Esophagus squamous epithelium (tissue), 5 donors: ENCODE measurements at places on chromosomes 6 and 20.
A peak's percentile ranks its signal among the peaks of the same experiment; 100 is the strongest.

GRCh38 chr20:49267327-49267726, 10.5 kb downstream of the ZNFX1 start:
- DNase-seq, result no peak

DNA sequence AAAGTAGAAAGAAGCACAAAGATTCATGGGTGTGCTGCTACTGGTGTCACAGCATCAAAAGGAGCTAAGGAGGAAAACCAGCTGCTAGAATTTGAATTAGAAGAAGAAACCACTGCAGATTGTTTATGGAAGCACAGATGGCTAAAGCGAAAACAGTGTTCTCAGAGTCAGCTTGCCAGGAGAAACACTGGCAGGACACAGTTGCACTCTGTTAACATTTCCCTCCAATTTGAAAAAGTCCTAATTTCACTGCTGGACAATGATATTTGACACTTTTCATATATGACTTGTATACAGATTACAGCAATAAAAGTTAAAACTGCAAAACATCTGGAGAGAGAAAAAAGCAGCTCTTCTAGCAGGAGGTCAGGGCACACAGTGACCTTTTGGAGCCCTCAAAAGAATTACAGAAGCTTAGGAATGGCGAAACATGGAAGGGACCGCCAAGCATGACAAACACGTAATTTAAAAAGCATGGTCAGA, 314.5 kb downstream of the COL12A1 start:
- DNase-seq, result no peak

GRCh38 chr6:1504465-1504864, 105.2 kb upstream of the FOXC1 start:
- no peak for DNase-seq

- DNase-seq, result no peak
These were observed 1087.7 kb downstream of the KIF16B start for GRCh38 chr20:15485519-15485918.

DNA sequence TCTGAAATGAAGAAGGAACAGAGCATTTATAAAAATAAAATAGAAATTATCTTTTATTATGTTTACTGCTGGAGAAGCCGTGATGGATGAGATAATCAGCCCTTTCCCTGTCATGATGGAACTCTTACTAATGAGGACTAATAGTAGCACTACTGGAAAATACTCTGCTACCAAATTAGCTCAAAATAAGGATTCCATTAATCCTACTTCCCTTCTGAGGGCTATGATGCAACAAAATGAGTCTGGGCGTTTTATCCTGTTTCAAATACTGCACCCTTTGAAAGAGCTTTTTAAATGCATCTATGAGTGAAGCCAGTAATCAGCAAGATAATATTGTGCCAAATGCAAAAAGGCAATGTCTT, 59.3 kb upstream of the CARMIL1 start:
- no peak for DNase-seq

- DNase-seq, result no peak
These were observed 1.4 kb upstream of the MICAL1 start for GRCh38 chr6:109456710-109457561.

DNA sequence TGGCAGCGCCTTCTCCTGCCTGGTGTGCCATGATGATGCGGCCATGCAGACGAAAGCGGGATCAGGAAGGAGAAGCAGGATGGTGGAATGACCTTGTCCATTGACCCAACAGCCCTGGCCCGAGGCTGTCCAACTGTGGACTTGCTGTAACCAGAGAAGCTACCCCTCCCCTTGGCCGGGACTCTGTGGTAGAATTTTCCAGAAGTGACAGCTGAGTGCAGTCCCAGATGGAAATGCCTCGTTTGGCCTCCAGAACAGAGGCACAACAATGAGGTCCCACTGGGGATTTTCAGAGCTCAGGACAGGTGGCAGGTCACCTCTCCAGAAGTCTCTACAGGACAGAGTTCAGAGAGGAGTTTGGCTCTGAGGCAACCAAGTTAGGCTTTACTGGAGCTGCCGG, 299.2 kb upstream of the CDH4 start:
- DNase-seq, result no peak

DNA sequence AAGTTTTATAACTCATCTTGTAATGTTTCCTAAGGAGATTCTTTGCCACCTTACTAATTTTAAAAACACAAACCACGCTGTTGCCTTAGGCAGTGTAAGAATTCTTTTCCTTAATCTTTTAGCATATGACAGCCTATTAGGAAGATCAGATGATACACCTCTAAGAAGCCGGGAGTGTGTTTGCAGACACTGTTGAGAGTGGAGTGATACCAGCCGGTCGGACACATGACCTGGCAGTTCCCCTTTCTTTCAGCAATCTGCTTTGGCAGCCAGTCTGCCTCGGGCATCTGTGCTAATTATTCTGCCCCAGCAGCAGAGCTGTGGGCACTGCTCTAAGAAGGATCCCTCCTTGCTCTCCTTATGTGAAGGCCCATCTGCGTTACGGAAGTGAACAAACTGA, 50.9 kb downstream of the PLCB4 start:
- DNase-seq, result no peak

DNA sequence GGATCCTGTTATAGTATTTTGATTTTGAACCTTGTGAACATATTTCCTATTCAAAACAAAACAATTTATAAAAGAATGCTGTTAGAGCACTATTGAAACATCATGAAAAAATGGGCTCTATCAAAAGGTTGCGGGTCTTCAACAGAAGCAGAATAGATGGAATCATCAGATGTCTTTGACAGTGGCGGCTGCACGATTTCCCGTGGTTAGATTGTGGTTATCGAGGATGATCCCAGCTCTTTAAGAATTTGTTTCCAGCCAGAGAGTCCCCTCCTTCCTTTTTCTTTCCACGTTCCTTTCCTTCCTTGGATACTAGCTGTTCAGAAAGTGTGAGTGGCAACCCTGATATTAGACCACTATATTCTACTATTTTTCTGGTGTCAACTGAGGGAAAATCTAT, 163.4 kb downstream of the FARS2 start:
- no peak for DNase-seq

GRCh38 chr20:46416839-46417238, 10.4 kb upstream of the ELMO2 start:
- DNase-seq, result no peak

GRCh38 chr6:150334790-150335783, 33.7 kb upstream of the IYD start:
- DNase-seq, result no peak

DNA sequence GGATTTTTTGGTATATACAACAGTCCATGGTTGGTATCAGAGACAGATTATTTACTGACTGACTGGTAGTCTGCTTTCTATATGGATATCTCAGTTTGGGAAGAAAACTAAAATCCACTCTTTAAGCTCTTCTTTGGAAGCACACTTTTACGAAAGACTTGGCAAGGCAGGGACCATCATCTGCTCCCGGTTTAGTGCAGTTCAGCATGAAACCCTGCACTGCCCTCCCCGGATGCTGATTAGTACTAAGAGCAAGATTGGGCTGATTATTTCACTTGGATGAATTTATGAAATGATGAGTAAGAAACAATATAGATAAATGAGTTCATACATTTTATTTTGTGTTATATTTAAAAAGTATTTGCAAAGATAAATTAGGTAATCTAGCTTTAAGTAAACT, 56.3 kb downstream of the RGS17 start:
- DNase-seq, result no peak

DNA sequence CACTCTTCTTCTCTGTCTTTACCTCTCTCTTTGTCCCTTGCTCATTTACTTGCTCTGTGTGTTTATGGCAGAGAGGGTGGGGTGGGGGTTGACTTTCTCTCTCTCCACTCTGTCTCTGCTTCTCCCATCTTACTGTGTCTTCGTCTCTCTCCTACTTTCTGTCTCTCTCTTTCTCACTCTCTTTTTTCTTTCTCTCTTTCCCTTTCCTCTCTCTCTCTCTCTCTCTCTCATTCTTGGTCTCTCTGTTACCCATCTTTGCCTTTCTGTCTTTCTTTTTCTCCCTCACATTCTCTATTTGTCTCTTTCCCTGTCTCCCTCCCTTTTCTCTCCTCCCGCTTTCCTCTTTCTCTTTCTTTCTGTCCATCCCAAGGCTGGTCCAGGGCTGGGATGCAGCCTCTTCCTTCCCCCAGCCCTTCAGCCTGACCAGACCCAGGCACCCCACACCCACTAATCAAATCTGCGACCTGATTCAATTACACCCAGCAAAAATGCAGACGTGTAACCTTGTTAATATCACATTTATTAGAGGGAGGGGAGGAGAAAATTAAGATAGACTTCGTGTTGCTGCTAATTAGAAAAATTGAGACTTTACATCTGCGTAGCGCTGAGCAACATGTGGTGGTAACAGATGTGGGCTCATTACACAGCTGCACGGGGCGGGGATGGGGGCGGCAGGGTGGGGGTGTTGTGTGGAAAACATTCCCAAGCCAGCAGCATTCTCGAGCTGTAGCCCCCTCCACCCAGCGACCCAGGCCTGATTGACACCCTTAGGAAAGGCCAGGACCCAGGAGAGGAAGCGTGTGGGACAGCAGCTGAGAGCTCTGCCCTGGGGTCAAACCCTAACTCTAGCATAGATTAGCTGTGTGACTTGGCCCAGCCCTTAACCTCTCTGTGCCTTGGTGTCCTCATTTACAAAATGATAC, 124.9 kb upstream of the MAFB start:
- DNase-seq, result no peak

DNA sequence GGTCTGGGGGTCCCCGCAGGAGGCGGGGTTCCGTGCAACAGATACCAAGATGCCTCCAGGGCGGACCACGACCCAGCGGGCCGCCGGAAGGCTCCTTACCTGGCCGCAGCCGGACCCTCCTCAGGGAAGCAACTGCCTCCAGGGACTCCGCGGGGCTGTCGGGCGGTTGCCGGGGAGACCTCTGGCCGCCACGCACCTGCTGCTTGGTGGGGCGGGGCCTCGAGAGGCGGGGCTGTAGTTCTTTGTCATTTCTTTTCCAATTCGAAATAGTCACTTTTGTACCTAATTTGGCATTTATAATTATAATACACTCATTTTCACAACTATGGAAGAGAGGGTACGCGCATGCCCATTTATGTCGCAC, 647 bp downstream of the AK9 start:
- peak; percentile 9 for DNase-seq

- no peak for DNase-seq
These were observed 132.7 kb downstream of the AGPAT4 start for GRCh38 chr6:161141173-161141572.

DNA sequence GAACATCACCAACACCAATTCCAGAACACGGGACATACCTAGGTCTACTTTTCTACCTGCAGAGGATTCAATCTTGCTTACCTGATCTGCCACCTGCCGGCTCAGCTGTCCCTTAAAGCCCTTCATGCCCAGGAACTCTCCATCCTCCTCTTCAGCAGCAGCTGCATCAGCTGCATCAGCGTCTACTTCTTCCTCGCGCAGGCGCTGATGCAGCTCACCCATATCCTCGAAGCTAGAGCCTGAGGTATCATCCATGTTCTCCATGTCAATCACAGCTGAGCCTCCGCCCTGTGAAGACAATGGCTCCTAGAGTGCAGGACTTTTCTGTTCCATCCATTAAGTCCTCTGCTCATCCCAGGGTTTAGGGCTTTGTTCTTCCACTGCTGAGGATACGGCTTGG, 918 bp downstream of the YIPF3 start:
- DNase-seq, result no peak

DNA sequence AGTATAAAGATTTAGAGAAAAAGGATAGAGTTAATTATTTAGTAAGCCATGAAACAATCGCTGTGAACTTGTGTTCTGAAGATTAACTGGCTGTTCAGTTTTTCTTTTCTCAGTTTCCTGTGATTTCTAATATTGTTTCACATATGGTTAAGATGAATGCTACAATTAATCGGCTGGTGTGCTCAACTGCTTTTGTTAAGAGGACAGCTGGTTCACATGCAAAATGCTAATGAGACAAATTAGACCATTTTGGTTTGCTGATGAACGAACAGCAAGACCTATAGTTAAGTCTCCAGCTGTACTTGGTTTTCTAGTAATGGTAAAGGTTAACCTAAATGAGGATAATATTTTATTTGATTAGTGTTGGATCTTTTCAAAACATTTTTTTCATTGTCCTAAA, 10.8 kb upstream of the NHSL1 start:
- DNase-seq, result no peak

DNA sequence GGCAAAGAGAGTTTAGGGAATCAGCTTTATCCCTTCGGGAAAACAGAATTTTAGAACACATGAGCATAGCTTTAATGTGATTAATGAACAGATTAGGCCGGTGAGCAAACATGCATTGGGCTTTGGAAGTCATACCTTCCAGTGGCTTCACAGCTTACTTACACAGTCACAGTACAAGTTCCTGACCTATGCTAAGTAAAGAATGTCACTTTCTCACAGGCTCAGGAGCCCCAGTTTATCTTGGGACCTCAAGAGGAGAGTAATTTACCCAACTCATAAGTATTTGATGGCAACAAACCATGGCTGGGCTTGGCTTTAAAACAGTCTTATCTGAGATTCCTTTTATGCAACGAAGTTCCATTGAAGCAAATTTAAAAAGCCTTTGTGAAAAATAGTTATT, 195.9 kb downstream of the AKAP7 start:
- DNase-seq, result no peak

- no peak for DNase-seq
These were observed 95.7 kb downstream of the SHLD1 start for GRCh38 chr20:5845681-5846615.

DNA sequence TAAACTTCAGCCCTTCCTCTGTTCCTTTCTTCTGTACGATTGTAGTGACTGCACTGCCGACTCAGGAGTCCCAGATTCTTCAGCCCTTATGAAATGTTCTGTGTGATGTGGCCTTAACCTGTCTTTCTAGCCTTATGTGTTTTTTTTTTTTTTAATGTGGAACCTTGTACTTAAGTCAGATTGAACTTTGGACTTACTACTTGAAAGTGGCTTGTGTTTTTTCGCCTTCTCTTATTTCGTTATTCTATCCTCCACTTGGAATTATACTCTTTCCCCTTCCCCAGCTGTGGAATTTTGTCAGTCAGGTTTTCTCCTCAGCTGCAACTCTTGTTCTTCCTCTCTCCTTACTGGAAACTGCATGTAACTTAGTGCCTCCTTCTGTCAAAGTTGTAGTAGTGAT, 8.8 kb downstream of the CEP43 start:
- no peak for DNase-seq

DNA sequence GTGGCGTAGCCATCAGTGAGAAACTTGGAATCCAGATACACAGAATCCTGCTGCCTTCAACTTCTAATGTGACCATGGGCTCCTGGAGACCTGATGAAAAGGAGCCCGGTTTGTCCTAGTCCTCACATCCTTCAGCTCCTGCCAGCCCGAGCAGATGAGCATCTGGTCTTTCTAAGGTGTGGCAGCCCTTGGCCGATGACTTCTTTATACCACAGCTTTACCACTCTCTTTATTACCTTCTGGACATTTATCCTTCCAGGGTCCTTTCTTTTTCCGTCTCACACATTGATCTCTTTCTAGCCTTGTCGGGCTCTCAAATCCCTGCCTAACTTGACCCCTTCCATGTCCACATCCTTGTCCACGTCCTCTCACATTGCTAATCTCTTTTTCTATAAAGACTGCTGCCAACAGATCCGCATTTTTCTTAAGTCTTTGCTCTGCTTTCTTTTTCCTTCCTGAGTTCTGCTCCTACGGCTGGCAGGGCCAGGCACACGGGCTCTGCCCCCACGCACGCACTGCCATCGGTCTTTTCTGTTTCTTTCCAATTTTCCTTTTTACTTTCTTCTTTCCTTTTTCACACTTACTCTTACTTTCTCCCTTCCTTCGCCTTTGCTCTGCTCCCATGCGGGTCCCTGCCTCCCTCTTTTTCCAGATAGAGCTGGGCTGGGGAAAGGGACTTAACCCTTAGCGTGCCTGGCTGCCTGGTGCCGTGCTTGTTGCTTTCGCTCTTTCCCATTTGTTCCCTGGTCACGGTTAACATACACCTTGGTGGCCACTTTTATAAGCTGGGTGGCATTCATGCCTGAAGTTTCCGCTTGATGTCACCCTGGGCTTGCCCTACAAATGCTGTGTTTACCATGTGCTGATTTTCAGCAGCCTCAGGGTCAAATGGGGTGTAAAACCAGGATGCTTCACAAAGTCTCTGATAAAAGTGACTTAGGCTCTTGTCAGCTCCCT, 9.4 kb upstream of the GMPR start:
- DNase-seq, result no peak
